ENCODE measurements at places on chromosomes 2 and 18.

DNA sequence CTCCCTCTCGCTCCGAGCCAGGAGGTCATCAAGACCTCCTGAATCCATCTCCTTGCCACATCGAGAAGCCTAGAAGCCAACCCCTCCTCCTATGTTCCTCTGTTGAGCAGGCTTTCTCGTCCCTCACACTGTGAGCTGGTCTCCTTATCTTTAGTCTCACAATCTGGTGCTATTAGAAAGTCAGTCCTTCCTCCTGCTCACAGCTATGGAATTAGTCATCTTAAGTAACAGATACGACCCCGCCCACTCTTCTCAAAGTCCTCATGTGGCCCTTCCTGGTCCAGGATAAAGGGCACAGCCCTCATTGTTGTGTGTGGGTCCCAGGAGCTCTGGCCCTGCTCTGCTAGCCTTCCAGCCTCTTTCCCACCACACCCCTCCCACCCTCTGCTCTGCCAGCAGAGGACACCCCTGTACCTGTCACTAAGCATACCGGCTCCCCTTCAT is 41.4 kb upstream of the TRIB2 start:
- DNase-seq = no peak

DNA sequence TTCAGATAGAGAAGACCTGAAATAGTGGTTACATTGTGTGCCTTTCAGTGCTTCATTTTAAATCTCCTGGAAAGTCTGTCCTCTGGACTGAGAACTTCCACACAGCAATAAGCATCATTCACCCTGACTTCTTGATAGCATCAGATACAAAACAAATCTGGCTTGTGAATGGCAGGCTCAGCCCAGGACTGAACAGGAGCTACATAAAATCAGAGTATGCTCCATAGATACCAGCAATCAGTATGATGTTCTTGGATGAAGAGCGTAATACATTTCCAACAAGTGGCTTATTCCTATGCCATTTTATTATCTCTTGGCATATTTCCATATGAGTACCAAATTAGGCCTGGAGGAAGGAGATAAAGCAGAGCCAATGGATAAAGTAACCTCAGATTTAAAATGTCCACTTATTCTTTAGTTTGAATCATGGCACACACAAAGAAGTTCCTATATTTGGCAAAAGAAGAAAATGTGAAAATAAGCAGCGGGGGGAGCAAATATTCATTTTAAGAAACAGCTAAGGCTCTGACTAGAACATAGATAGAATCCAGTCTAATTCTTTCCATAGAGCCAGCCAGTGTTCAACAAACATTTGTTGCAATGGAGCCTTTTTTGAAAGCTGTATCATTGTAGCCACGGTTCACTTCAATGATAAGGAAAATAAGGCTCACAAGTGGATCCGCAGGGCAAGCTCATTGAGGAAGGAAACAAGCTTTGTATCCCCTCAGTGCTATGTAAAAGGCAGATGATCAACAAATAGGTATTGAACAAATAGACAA is 230.8 kb upstream of the CHAC2 start:
- DNase-seq = no peak

DNA sequence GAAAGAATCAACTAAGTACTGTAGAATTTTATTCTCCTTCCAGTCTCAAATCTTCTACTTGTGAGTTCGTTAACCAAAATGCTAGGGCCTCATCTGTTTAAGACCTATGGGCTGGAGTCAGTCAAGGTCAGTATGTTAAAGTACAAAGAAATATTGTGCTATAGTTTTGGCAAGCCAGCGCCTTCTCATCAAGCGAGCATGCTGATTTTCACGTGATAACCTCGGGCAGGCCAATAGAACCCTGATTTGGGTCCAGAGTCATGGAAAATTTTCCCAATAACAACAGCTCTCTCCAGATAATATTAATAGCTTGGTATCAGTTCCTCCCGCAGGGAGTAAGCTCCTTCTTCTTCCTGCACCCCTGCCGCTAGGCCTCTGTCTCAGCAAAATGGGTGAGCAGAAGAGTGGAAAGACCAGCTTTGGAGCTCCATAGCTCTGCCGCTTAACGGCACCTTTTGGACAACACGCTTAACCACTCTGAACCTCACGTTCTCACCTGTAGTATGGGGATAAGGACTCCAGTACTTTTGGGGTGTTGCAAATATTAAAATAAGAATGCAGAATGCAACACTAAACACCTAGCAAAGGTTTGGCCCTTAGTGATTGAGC is 11.7 kb downstream of the CABLES1 start:
- no peak for DNase-seq

DNA sequence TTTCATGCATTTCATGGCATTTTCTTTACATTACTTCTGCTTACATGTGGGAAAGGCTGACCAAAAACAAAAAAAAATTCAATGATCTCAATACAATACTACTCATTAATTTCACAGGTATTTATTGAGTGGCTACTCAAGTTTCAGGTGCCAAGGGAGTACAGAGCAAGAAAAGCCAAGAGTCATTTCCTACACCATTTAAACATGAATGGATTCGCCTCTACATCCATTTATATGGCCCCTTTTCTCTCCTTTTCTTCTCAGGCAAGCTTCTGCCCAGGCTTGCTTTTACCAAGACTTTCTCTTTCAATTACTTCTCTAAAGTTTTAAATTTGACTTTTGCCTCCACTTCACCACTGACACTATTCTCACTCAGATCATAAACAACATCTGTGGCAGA is 1603.1 kb upstream of the CELF4 start:
- no peak for DNase-seq

DNA sequence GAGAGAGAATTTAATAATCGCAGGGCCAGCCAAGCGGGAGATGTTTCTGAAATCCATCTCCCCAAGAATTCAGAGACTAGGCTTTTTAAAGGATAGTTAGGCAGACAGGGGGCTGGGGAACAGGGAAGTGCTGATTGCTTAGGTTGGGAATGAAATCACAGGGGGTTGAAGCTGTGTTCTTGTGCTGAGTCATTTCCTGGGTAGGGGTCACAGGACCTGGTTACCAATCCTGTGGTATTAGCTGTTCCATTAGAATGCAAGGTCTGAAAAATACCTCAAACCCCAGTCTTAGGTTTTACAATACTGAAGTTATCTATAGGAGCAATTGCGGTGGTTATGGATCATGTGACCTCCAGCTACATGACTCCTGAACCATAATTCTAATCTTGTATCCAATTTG is 4.6 kb downstream of the SP140 start:
- peak; percentile 99 for DNase-seq

DNA sequence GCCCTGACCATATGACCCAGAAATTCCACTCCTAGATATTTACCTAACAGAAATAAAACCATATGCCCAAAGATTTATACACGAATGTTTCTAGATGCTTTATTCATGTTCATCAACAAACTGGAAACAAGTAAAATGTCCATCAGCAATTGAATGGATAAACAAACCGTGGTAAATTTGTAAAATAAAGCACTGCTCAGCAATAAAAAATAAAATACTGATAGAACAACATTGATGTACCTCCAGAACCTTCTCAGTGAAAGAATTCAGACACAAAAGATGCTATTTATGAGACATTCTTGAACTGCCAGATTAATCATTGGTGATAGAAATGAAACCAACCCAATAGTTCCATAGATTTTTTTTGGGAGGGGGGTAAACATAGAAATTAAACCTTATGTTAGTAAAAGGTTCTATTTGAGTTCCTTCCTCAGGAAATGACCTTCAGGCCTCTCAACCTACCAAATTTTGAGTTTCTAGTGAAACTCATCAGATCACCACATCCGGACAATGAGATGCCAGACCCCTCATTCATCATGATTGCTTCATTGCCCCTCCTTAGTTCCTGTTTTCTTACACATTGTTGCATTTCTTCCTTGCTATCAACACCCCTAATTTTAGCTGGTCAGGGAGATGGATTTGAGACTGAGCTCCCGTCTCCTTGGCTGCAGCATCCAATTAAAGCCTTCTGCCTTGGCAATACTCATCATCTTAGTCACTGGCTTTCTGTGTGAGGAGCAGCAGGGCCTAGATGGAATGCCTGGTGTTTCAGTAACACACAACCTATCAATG is 203.5 kb downstream of the LPIN1 start:
- DNase-seq = no peak

Measured in ACHN (cell line).